NCI-H1417 treated with DMSO at 0.1 percent for 48 hours (cell line): ENCODE measurements at places on chromosomes 2 and 18.

- no peak for DNase-seq
Observed at GRCh38 chr18:37611614-37612279, 46.1 kb upstream of the CELF4 start.

DNA sequence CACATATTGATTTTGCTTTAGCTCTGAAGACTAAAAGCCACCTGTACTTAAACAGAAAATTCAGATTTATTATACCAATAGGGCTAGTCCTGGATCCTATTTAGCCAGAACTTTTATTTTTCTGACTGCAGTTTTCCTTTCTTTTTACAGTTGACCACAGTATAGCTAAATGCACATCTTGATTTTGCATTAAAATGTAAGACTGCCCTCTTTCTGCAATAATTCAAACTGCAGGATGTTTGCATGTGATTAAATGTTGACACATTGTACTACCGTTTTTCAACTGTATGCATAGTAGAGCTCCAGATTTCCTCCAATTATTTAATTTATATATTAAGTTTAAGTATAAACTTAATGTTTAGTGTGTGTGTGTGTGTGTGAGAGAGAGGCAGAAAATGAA lies 1262.9 kb downstream of the SUCLG1 start:
- DNase-seq, result no peak

DNA sequence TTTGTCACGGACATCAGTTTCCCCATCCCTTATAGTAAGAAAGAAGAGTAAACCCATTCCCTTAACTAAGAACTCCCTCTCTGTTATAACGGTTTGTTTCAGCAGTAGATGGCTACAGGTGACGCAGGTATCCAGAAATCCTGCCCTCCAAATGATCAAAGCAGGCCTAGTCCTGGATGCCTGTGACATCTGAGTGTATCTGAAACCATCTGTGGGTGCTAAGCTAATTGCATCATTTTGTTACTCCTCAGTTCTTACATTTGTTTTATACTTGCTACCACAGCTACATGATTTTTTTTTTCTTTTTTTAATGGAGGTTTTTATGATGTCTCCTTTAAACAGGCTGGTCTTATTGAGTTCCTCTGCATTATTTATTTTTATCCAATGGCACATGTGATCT lies 55.1 kb downstream of the AAK1 start:
- DNase-seq, result no peak

- DNase-seq, result no peak
Observed at GRCh38 chr18:7221424-7222155, 9.3 kb upstream of the LRRC30 start.

GRCh38 chr2:105379741-105380186 lies 19.1 kb downstream of the FHL2 start:
- DNase-seq, result no peak
